ENCODE measurements at places on chromosomes 12 and 14.

DNA sequence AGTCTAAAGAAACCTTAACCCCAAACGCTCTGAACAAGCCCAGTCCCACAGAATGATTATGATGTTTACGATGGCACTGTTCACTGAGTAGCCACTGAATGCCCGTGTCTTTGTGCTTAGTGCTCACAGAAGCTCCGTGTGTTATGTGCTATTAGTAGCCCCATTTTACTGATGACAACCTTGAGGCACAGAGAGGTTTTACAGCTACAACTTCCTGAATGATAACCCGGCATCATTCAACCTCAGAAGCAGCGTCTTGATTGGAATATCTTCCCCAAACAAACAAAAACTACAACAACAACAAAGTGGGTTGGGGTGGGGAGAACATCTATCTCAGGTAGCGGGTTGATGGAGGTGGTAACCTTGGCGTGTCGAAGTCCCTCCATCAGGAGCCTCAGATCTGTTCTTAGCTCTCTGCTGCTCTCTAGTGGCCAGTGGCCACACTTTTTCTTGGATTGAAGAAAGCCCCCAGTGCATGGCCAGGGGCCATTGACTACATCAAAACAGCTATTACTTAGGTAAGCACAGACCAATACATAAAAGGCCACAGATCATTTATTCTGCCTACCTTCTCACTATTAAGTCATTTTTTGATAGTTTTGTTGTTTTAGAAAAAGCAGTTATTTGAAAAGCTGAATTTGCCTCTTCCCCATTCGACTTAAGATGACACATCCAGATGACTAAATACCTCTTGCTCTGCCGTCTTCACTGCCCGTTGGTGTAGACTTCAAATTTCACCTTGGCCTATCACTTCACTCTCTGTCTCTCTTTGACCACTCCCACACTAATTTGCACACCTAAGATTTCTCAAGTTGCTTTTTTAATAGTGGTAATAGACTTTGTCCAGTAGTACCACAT is 376.9 kb downstream of the GALC start:
- peak; percentile 57 for DNase-seq

GRCh38 chr12:21989819-21990412 is 48.7 kb upstream of the ABCC9 start:
- peak; percentile 7 for DNase-seq

DNA sequence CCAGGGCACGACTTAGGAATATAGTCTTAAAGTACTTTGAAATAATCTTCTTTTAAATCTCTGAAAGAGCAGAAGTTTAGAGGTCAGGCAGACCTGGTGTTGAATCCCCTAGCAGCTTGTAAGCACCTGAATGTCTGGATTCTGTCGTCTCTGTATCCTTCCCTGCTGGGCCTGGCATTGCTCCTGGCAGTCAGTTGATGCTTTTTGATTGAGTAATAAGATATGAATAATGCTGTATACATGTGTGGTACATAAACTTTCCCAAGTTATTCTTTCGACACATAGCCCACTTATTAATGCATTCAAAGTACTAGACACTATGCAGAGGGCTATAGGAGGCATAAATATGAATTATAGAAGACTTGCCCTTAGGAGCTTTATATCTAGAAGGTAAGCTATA is 31.4 kb downstream of the EVL start:
- no peak for DNase-seq

- DNase-seq, result no peak
Measured at GRCh38 chr12:12265035-12265434, 1.8 kb downstream of the LRP6 start.
